ENCODE measurements at places on chromosomes 5 and 9.

- no peak for DNase-seq
Observed at GRCh38 chr9:1580215-1580614, 434.9 kb upstream of the SMARCA2 start.

GRCh38 chr5:150485693-150486401, 22.1 kb upstream of the NDST1 start:
- peak; percentile 88 for DNase-seq

- no peak for DNase-seq
Observed at GRCh38 chr5:42600441-42600840, 156.2 kb upstream of the CCDC152 start.

DNA sequence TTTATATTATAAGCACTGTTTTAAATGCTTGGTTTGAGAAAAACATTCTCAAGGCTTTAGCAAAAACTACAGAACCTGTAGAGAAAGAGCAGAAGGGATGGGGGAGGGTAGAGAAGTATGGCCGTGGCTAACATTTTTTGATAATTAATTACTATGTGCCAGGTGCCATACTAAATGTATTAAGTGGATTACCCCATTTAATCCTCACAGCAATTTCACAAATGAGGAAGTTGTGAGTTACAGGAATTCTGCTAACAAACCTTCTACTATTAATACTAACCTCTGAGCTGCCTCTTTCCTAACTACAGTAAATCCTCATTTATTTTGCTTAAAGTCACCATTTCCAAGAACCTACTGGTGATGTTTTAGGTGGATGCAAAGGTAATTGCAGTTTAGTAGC, 157.9 kb downstream of the RNF180 start:
- DNase-seq = no peak

GRCh38 chr5:146606893-146607292, 90.9 kb upstream of the GPR151 start:
- DNase-seq = no peak

- no peak for DNase-seq
Observed at GRCh38 chr5:97937846-97938245, 754.8 kb upstream of the RIOK2 start.

DNA sequence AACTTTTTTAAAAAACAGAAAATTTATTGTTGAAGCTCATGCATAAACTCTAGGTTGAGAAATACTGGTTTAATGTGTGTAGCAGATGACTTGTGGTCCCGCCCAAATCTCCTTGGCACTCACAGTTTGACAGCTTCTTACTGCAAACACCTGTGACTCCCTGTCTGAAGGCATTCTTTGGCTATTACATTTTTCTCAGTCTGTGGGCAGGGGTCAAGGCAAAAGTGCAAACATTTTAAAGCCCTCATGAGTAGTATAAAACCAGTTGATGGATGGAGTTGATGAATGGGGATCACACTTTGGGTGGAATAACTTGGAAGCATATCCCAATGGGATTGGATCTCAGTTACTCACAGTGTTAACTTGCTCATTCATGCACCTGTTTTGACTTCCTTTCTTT, 1007.0 kb upstream of the NUDT12 start:
- no peak for DNase-seq

Data from sciatic nerve (tissue), 2 donors.